Heart right ventricle (tissue), 16 donors: ENCODE measurements at places on chromosomes 4 and X. TPM values are rescaled to one million over a fixed set of nuclear protein-coding genes. Genes with fewer than 3 reads are reported as not detected.

GRCh38 chr4:160835789-160836188 lies 1328.0 kb downstream of the FSTL5 start:
- DNase-seq: no peak

DNA sequence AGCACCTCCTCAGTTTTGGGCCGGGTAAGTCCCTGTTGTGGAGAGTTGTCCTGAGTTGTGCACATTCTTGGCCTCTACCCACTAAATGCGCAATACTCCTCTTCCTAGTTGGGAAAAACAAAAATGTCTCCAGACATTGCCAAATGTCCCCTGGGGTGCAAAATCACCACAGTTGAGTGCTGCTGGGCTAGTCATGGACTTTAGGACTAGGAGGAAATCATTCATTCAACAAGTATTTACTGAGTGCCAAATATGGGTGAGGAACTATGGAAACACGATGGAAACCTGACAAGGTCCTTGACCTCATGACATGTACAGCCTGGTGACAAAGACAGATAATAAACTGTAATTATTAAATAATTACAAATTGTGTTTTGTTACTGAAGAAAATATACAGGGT lies 71.6 kb downstream of the STX18 start:
- DNase-seq: no peak

The AVPR2 gene
- polyA plus RNA-seq: 6.6 TPM

The PRRG3 gene
- polyA plus RNA-seq: 1.0 TPM

The ETDC gene
- polyA plus RNA-seq: not detected
